ENCODE measurements at places on chromosomes 5 and 9.

GRCh38 chr5:138566792-138567191 is 8.4 kb downstream of the HSPA9 start:
- no peak for DNase-seq

GRCh38 chr5:109779036-109779735 is 89.5 kb downstream of the MAN2A1 start:
- DNase-seq = peak; percentile 47

DNA sequence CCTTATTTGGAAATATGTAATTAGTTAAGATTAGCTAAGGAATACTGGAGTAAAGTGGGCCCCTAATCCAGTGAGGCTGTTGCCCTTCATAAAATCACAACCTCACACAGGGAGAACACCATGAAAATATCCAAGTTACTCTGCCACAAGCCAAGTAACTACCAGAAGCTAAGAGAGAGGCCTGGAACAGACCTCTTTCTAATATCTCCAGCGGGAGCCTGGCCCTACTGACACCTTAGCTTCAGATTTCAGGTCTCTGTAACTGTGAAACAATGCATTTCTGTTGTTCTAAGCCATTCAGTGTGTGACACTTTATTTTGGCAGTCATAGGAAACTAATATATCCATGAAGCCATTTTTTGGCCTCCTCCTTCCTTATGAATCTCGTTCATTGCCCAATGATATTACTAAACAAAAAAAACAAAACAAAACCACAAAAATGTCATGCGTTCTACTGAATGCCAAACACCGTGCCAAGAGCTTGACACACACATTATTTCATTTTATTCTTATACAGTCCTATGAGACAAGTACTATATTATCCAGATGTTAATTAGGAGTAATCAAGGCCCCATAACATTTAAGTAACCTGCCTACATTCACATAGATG is 699.0 kb downstream of the MAT2B start:
- DNase-seq = peak; percentile 95

DNA sequence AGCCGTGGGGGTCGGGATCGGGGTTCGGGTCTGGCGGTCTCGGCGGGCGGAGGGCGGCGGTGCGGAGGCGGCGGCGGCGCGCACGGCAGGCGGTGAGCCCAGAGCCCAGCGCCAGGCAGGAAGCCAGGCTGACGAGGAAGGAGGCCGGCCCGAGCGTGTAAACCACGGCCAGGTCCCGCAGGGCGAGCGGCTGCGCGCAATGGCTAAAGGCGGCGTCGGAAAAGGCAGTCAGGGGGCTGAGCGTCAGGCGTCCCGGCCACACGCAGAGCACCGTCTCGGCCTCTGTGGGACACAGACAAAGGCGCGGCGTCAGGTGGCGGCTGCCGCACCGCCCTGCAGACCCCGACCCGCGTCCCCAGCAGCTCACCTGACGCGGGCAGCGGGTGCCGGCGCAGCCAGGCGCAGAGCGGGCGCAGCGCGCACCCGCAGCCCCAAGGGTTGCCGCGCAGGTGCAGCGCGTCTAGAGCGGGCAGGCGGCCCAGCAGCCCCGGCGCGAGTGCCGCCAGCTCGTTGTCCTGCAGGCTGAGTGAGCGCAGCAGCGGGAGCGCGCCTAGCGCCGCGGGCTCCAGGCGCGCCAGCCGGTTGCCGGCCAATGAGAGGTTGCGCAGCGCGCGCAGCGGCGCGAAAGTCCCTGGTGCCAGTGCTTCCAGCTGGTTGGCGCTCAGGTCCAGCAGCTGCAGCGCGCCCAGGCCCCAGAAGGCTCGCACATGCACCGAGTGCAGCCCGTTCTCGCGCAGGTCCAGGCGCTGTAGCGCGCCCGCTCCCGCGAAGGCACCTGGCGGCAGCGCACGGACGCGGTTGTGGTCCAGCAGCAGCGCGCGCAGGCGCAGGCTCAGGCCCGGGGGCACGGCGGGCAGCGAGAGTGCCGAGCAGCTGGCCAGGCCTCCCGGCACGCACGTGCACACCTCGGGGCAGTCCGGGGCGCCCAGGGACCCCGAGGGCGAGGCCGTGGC is 671 bp downstream of the LRRC26 start:
- peak; percentile 24 for DNase-seq

DNA sequence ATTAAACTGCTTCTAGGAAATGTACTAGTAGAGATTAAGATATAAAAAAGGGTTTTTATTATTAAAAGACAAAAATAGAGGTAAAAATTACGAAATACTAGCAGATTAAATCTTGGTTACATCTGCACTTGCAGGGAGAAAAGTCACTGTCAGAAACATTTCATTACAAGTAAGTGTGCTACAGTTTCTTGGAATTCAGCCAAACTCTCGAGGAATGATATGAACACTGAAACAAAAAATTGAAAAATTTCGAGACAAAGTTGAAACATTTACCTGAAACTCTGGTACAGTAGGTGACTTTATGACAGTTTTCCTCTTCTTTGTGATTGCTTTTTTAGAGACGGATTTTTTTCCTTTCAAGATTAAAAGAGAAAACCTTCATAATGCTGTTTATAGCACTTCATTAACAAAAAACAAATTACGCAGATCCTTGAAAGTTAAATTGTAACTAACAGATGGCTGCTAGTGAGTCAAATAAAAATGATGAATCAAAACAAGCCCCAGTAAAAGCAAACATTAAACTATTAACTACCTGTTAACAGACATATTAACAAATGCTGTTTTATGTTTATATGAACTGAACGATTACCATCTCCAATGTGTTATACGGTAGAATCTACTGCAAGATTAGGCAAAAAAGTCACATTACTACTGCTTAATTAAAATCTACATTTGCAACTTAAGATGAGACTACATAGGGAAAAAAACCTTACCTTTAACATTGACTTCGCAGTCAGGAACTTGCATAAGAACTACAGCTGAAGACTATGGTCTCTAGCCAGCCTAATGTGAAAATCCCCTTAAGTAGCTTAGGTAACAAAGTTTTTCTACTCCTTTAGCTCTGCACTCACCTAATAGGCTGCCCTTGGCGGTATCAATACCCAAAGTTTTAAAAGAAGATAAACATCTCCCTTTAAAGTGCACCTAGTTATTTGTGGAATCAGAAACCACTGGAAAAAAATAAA is 61.4 kb downstream of the RANBP6 start:
- DNase-seq = no peak

DNA sequence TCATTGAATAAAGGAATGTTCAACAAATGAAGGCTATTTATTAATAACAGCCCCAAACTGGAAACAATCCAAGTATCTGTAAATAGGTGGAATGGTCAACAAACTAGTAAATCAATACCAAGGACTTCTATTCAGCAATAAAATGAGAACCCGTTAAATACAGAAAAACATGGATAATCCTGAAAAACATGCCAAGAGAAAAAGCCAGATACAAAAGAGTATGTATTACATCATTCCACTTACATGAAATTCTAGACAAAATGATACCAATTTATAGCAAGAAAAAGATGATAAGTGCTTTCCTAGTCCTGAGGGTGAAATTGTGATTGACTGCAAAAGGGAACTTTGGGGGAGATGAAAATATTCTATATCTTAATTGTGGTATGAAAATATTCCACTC is 3.1 kb downstream of the PJA2 start:
- DNase-seq = no peak

GRCh38 chr5:1214936-1215220 is 10.3 kb upstream of the SLC6A18 start:
- DNase-seq = no peak

DNA sequence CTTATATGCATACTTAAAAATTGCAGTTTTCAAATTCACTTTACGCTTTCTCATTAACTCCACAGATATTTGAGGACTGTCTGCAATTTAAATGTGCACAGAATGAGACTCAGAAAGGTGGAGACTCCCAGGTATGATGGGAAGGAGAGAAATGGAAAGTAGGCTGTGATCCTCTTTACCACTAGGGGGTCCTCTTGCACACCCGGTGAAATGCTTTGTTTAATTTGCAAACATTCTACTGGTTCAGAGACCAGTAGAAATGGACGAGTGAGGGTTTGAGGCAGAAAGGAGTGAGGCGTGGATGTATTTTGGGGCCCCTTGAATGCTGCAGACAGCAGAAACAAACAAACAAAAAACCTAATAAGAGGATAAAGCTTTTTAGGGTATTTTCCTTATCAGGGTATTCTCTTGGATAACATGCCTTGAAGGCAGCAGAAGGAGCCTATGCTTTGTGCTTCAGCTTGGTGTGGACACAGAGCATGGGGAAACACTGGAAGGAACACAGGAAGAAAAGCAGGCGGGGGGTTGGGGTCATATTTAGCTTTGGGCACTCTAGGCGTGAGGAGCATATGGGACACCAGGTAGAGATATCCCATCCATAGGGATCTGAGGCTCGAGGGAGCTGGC is 410.1 kb downstream of the DMRT2 start:
- no peak for DNase-seq

GRCh38 chr9:77011973-77012821 is 7.3 kb upstream of the FOXB2 start:
- DNase-seq = peak; percentile 52

DNA sequence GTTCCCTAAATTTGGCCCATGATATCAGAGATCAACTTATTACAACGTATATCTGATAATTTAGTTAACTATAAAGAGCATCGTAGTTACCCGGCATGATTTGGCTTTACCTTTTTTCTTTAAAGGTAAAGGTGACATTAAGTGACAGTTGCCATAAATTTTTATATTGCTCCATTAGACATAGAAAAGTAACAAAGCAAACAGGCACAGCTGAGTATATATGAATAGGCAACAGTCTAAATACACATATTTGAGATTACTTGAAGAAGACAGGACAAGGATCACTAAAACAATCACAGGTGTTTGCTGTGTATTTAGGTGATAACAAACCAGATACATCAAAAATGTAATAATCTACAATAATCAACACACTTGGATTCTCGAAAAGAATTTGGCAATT is 34.8 kb downstream of the RFX3 start:
- DNase-seq = no peak

- no peak for DNase-seq
These were observed 86.3 kb upstream of the GCNT4 start for GRCh38 chr5:75138689-75139088.

GRCh38 chr5:168128557-168128956 is 162.9 kb upstream of the WWC1 start:
- DNase-seq = peak; percentile 5

DNA sequence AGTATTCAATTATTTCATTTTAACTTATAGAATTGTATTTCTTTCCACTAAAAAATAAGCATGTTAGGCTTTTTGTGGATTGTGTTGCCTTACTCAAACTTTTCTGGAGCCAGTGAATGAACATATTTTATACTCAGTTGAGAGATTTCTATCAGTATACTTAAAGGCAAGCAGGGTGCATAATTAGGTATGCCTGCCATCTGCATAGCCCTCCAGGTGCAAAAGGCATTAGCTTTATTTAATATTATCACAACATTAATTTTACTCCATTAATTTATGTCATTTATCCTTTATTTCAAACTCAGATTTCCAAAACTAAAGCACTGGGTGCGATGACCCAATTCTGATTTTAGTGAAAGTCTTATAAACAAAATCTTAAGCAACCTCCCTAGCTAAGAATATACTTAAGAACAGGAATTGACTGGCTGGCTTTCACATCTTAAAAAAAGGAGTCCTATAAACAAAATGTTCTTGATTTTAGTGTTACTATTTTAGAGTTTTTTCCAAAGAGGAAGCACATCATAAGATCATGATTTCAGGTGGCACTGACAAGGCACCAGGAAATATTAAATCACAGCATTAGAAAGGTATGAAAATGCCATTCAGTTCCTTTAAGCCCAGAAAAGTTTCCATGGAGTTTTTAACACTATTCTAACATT is 178.4 kb downstream of the MPDZ start:
- DNase-seq = no peak

DNA sequence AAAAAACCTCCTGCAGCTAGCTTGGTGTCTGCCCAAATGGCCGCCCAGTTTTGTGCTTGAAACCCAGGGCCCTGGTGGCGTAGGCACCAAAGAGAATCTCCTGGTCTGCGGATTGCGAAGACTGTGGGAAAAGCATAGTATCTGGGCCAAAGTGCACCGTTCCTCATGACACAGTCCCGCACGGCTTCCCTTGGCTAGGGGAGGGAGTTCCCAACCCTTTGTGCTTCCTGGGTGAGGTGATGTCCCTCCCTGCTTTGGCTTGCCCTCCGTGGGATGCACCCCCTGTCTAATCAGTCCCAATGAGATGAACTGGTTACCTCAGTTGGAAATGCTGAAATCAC is 83.0 kb upstream of the JAK2 start:
- no peak for DNase-seq

GRCh38 chr5:157025093-157025698 is 33.7 kb downstream of the HAVCR1 start:
- no peak for DNase-seq

GRCh38 chr5:124923131-124923530 is 176.7 kb upstream of the ZNF608 start:
- DNase-seq = peak; percentile 43

GRCh38 chr9:88652876-88653275 is 117.9 kb downstream of the NXNL2 start:
- DNase-seq = peak; percentile 41

DNA sequence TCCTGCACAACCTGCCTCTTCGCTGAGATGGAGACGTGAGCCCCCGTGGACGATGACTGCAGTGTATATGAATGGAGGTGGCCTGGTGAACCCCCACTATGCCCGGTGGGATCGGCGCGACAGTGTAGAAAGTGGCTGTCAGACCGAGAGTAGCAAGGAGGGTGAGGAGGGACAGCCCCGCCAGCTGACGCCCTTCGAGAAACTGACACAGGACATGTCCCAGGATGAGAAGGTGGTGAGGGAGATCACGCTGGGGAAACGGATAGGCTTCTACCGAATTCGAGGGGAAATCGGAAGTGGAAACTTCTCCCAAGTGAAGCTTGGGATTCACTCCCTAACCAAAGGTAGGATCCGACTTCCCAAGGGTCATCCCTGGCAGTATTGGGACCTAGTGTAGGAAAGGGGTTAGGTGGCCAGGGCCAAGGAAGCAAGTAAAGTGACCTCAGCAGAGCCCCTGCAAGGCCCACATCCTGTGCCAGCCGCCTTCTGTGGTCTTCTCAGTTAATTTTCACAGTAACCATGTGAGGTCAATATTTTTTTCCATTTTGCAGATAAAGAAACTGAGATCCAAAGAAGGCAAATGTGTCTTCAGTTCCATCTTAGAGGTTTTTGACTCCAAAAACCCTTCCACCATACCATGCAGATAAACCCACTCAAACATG is 53.8 kb downstream of the NIM1K start:
- no peak for DNase-seq

- no peak for DNase-seq
These were observed 20.2 kb upstream of the AGXT2 start for GRCh38 chr5:35067985-35068384.

- no peak for DNase-seq
These were observed 96.0 kb upstream of the FSTL4 start for GRCh38 chr5:133708331-133708850.

All from cardiac fibroblast (primary cell).